ENCODE measurements at places on chromosomes 12 and 14. TPM values are rescaled to one million over a fixed set of nuclear protein-coding genes. Genes with fewer than 3 reads are reported as not detected.

- DNase-seq: no peak
Measured at GRCh38 chr12:13373803-13374202, 177.3 kb downstream of the EMP1 start.

GRCh38 chr14:67982711-67983608 lies 163.4 kb downstream of the RAD51B start:
- no peak for DNase-seq

GRCh38 chr14:95088665-95089064 lies 68.7 kb downstream of the DICER1 start:
- DNase-seq: no peak

DNA sequence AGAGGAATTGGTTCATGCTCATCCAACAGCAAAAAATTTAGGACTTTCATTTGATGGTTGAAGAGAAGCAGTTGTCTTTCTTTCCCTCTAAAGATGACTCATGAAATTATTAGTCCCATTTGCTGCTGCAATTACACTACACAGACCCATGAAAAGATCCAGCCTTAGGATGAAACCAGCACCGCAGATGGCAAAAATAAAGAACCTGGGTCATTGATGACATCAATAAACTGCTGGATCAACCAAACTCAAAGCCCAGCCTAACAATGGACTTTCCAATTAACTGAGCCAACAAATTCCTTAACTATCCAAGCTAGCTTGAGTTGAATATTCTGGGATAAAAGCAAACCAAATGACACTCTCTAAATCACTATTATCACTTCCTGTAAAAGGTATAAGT lies 20.7 kb downstream of the DICER1 start:
- DNase-seq: no peak

DNA sequence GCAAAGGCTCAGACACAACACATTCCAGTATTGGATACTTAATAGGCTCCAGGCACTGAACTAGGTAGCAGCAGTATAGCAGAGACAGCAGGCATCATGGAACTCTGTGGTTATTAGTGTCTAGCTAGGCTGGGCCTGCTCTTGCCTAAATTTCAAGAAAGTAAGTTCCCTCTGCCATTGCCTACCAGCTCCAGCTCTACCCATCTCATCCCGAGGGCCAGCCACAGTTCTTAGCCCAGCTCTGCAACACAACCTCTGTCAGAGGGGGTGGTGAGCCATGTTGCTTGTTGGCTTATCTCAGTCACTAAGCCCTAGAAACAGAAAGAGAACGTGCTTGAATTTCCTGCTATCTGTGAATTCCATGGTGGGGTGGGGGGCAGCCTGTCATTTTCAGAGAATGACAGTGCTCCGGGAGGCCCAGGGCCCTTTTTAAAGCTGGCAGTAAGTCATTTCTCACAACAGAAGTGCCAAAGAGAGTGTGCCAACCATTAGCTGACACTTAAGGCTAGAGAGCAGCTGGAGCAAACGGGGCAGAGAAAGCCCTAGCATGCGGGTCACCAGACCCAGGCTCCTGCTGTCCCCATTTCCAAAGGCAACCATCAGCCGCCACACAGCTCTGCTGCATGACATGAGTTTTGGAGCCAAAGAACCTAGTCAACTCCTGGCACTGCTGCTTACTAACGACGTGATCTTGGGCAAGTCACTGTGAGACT lies 105.9 kb downstream of the PRMT8 start:
- no peak for DNase-seq

DNA sequence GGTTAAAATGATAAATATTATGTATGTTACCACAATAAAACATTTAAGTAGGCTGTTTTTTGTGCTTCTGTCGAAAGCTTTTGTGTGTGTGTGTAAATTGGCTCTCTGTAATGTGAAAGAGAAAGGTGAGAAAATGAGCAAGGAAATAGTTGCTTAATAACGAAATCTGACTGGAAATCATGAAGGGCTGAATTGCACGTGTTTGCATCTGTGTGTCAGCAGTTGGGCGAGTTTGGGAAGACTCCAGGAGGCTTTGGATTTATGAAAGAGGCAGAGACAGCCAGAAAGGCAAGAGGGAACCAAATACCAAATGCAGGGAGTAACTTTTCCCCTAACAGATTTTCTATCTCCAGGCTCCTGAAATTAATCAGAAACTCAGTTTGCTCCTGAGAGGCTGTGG lies 47.2 kb upstream of the PLEKHG3 start:
- peak; percentile 82 for DNase-seq

GRCh38 chr12:105382771-105383622 lies 52.5 kb downstream of the C12orf75 start:
- DNase-seq: peak; percentile 74

- no peak for DNase-seq
Measured at GRCh38 chr12:120200364-120200800, 529 bp downstream of the RPLP0 start.

DNA sequence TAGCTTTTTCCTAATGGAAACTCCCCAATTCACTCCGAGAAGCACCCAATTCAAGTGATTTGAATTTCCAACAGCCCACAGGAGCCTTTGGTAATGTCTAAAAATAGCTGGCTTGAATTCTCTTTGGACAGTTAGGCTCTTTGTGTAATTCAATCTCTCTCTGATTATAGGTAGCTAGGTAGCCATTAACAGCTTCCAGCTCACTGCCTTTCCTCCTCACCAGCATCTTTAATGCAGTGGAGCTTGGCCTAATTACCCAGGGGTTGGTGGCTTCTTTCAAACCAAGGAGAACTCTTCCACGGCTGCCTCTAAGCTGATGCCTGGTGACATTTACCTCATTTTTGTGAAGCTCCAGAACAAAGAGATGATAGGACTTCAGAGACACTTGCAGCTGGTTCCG lies 86.4 kb downstream of the WSCD2 start:
- DNase-seq: no peak

GRCh38 chr12:20187456-20187855 lies 180.9 kb upstream of the PDE3A start:
- no peak for DNase-seq

GRCh38 chr14:97620066-97620465 lies 822.9 kb downstream of the VRK1 start:
- DNase-seq: no peak

The PZP gene
- polyA plus RNA-seq: 0.26 TPM

The LRFN5 gene
- polyA plus RNA-seq: 10.6 TPM

Measured in muscle of back (tissue), 13 donors.